ENCODE measurements at places on chromosomes 4 and X.
A peak's percentile ranks its signal among the peaks of the same experiment; 100 is the strongest.

GRCh38 chr4:68373513-68373912 lies 23.6 kb upstream of the YTHDC1 start:
- DNase-seq = peak; percentile 55

DNA sequence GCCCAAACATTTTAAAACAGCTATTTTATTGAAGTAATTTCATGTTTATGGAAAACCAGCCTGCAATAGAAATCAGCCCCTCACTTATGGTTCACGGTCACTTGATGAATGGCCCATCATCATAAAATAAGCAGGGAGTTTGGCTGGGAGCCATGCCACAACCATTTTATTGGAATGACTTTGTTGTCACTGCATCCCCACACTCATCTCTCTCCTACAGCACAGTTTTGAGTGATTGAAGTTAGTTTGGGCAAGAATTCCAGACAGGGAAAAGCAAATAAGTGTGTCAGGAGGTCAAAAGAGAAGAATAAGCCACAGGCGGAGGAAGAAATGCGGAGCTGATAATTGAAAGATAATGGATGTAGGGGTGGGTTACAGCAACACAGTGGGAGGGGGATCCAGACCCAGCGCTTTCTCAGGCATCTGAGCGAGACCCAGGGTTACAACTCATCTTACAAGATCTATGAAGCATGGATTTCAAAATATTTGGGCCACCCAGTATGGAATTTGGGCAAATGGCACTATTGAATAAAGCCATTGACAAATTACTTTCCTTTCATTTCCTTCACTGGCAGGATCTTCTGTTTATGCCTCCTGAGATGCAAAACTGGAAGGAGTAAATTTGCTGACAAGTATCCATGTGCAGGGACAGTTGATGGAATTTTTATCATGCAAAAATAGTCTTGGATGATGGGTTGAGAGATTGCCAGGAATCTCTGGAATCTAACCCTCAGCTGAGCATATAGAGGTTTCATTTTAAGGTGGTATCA lies 100.8 kb downstream of the SHROOM3 start:
- no peak for DNase-seq

DNA sequence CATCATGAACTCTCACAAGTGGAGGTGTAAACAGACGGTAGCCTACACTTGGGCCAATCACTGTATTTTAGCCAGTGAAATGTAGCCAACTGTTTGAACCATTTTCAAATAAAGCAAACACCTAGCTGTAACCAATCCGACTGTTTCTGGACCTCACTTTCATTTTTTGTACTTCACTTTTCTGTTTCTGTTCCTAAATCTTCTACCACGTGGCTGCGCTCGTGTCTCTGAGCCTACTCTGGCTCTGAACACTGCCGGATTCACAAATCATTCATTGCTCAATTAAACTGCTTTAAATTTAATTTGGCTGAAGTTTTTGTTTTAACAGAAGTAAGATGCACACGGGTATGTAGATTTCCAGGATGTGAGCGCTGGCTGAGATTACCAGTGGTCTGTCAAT lies 319.1 kb downstream of the RAPGEF2 start:
- DNase-seq = no peak

DNA sequence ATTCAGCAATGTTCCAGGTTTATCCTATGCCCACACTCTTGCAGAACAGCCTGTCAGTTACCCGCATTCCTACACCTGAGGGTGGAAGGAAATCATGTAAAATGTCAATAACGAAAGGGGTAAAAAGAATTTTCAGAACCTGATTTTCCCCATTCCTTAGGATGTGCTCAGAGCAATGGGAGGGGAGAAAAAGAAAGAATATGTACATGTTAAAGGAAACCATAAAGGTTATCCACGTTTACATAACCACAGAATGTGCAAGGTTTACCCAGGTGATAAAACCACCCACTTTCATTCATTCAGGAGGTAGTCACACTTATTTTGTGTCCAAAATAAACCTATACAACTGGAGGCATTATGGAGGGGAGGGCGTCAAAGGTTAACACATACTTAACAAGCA lies 335.5 kb downstream of the ZNF674 start:
- no peak for DNase-seq

GRCh38 chr4:152903658-152904057 lies 32.5 kb upstream of the FHDC1 start:
- DNase-seq = no peak

DNA sequence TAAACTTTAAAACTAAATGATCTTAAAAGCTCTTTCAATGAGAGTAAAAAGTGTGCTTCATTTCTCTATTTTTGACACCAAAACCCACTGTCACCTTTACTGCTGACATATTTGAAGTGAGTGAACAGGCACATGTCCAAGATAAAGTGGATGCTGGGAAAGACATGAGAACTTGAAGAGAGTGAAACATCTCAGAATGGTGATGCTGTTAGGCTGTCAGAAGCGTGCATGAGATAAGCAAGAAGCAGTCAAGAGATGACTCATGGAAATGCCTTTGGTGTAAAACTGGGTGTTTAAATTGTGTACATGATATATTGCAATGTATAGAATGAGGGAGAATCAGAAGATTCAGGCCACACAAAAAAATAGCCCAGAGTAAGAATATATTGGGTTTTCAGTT lies 21.8 kb upstream of the GBA3 start:
- DNase-seq = no peak

- no peak for DNase-seq
Measured at GRCh38 chr4:176791591-176792325, 964 bp downstream of the VEGFC start.

GRCh38 chr4:102624505-102624904 lies 123.3 kb downstream of the NFKB1 start:
- DNase-seq = no peak

DNA sequence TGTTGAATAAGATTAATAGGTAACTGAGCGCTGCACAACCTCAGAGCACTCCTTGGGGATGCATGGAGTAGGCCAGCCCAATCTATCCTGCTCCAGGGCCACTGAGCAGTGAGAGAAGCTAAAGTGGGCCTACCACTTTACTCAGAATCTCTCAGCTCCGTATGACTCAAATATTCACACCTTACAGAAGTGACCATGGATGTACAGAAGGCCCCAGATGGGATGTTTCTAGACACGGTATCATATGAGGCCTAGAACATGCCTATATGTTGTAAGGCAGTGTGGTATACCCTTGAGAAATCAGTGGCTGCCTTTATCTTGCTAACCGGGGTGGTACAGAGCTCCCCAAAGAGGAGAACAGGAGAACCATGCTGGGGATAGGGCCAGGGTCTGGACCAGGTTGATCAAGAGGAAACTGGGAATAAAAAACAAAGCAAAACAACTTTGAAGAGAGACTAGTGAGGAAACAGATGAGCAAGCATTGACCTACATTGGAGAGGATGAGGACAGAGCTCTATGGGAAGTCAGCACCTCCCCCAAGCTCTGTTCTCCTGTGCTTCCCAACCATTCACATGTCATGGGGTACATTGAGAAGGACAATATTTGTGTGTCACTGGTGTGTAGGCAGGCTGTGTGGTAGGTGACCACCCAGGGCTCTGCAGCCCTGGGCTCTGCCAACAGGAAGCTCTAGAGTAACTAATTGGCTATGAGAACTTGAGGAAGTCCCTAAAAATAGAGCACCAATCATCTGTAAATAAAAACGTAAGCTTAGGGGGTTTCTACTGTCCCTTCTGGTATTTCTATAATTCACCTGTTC lies 31.4 kb downstream of the HOPX start:
- no peak for DNase-seq

DNA sequence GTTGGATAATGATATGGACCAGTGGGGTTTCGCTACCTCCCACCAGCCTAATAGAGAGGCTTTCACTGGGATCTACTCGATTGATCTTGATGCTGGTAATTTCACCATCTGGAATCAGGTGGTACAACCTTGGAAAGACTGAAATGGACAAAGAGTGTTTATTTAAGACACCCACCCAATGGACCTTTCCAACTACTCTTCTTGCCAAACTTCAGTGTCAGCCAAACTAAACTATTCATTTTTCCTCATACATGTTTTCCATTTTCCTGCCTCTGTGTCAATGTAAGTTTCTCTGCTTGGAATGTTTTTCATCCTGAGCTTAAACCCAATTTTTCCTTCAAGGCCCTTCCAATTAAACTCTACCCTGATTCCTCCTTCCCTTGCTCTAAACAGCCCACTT lies 92.6 kb downstream of the LNX1 start:
- DNase-seq = no peak

- no peak for DNase-seq
Measured at GRCh38 chrX:53223068-53223693, 1.8 kb downstream of the KDM5C start.

DNA sequence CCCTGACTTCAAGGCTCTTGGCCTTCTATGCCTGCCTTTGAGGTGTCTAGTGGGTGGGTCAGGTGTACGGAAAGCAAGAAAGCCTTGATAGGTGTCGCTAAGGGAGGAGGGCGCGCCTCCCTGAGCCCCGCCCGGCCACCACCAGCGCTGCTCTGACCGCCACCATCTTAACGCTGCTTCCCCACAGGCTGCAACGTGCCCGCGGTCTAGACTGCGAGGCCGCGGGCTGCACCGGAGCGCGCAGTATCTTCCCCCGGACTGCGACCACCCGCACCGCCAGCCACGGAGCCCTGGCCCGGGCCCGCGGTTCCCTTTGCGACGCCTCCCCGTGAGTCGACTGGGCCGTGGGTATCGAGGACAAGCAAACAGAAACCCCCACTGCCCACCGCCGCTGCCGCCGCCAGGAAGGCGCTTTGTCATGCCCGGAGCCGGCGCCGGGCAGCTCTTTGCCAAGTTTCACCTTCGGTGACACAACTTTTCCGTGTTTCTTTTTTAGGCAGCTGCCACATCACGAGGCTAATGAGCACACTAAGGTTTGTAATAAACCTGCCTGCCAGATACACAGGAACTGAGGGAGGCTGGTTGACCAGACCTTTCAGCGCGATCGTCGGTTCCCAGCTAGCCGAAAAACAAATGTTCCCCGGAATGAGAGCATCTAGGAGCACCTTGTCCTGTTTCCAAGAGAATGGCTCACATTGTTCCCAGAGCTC lies 335.8 kb upstream of the F9 start:
- peak; percentile 4 for DNase-seq

DNA sequence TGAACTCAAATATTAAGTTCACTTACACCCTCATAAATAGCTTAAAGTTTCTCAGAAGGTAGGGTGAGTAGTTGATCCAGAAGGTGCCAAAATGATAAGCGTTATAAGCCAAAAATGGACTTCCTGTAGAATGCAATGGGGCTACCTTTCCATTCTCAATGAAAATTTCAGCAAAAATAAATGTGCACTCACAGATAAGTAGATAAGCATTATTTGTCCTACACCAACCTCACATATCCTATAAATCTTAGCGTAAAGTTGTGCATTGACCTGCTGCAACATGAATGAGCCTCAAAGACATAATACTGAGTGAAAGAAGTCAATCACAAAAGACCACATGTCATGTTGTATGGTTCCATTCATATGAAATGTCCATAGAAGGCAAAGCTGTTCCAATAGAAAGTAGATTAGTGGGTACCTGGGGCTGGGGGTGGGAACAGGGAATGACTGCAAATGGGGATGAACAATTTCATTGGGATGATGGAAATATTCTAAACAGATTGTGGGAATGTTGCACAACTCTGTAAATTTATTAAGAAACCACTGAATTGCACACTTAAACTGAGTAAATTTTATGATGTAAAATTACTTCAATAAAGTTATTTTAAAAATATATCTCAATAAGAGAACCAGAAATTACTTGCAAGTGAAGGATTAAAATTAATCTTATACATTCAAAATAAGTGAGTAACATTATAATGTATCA lies 100.9 kb downstream of the AMELX start:
- DNase-seq = no peak

DNA sequence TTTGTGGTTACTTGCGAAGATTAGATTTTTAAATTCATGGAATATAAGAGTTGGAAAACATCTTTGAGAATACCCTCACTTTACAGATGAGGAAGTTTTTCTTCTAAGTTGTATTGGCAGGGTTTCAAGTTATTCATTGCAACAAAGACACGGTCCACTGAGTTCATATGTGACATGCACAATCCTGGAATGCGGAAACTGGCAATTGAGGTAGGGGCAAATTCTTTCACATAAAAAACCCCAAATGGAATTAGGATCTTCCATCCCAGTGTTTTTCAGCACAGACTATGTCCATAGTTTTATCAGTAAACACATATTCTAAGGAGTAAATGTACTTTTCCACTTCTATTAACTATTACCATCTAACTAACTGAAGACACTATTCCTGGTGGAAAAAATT lies 81.8 kb upstream of the NAP1L5 start:
- DNase-seq = no peak

- no peak for DNase-seq
Measured at GRCh38 chrX:15988661-15989603, 134.3 kb upstream of the AP1S2 start.

DNA sequence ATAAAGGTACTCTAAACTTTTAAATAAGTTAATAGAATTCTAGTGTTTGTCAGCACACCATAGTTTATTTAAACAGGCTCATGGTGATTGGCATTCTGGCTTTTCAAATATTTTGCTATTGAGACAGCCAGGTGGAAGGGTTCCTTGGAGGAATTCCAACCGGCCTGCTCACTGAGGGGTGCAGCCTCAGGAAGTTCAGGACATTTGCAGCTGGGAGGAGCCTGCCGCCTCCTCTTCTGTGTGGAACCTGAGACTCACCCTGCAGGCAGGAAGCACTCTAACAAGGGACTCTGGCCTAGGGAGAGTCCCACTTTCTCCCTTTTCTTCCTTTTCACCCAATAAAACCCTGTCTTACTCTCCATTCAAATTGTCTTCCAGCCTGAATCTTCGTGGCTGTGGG lies 1328.0 kb downstream of the FSTL5 start:
- no peak for DNase-seq

GRCh38 chr4:41192136-41192535 lies 22.2 kb downstream of the APBB2 start:
- no peak for DNase-seq

DNA sequence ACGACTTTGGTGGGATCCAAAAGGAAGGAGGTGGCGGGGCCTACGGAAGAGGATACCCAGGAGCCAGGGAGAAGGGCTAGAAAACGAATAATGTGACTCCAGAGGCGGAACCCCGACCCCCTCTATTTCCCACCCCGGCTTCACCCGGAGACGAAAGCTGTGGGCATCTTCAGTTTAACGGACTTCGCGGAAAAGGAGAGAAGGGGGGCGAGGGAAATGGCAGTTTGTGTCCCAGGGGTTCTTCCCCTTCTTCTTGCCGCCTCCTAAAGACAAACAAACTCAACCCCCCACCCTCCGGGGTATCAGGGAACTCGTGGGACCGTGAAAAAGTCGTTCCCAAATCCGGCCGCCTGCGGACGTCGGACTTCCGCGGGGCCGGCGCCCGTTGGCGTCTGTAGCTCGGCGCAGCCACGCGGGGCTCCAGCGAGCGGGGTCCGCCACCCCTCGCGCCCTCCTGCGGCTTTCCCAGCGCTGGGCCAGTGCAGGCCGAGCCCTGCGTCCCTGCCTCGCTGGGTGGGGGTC lies 3.6 kb upstream of the LEF1 start:
- peak; percentile 51 for DNase-seq

DNA sequence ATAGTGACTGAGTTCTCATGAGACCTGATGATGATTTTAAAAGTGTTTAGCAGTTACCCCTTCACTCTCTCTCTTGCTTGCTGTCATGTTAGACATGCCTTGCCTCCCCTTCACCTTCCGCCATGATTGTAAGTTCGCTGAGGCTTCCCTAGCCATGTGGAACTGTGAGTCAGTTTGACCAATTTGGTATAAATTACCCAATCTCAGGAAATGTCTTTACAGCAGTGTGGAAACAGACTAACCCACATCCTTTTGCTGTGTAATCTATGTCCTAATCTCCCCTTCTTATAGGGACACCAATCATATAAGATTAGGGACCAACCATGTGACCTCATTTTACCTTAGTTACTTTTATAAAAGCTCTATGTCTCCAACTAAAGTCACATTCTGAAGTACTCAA lies 677.8 kb downstream of the ADGRL3 start:
- DNase-seq = no peak

GRCh38 chrX:70480660-70481018 lies 36.0 kb downstream of the DLG3 start:
- DNase-seq = no peak

Measured in activated naive CD8-positive, alpha-beta T cell treated with anti-CD3 and anti-CD28 coated beads, Interleukin-2, amount 50 U/mL, for 24 hours (primary cell).